ENCODE measurements at places on chromosomes 2 and 18. TPM values are rescaled to one million over a fixed set of nuclear protein-coding genes. Genes with fewer than 3 reads are reported as not detected.

GRCh38 chr18:53991805-53992204 is 232.7 kb downstream of the MBD2 start:
- no peak for DNase-seq

GRCh38 chr2:232871418-232871834 is 1.4 kb downstream of the SNORC start:
- no peak for DNase-seq

- DNase-seq, result no peak
Measured at GRCh38 chr2:28490558-28490957, 5.3 kb upstream of the PLB1 start.

DNA sequence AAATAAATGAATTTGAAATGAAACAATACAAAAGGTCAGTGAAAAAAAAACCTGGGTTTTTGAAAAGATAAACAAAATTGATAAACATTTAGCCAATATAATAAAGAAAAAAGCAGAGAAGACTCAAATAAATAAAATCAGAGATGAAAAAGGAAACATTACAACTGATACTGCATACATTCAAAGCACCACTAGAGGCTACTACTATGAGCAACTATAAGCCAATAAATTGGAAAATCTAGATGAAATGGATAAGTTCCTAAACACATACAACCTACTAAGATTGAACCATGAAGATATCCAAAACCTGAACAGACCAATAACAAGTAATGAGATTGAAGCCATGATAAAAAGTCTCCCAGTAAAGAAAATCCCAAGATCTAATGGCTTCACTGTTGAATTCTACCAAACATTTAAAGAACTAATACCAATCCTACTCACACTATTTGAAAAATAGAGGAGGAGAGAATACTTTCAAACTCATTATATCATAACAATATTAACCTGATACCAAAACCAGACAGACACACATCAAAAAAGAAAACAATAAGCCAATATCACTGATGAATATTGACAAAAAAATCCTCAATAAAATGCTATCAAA is 80.8 kb upstream of the CERS6 start:
- no peak for DNase-seq

- no peak for DNase-seq
Measured at GRCh38 chr2:26801328-26801727, 15.5 kb downstream of the CENPA start.

GRCh38 chr2:127196998-127197397 is 23.1 kb downstream of the CYP27C1 start:
- no peak for DNase-seq

GRCh38 chr2:42724886-42725285 is 39.0 kb downstream of the OXER1 start:
- no peak for DNase-seq

DNA sequence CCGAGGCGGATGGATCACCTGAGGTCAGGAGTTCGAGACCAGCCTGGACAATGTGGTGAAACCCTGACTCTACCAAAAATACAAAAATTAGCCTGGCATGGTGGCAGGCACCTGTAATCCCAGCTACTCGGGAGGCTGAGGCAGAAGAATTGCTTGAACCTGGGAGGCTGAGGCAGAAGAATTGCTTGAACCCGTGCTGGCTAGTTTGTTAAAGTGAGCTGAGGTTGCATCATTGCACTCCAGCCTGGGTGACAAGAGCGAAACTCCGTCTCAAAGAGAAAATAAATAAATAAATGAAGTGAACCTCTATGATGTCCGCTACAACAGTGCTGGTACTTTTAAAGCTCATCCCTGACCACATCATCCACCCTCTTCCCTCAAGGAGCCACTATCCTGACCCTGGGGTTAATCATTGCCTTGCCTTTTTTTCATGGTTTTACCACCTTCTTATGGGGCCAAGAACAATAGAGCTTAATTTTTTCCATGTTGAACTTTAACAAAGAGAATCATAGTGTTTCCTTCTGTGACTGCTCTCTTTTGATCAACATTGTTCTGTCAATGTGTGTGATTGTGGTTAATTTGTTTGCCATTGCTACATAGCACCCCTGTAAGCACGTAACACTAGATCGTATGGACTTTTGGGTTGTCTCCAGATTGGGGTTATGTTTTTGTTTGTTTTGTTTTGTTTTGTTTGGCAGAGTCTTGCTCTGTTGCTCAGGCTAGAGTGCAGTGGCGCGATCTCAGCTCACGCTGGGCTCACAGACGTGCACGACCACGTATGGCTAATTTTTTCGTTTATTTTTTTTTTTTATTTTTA is 17.1 kb upstream of the ATRAID start:
- DNase-seq, result no peak

DNA sequence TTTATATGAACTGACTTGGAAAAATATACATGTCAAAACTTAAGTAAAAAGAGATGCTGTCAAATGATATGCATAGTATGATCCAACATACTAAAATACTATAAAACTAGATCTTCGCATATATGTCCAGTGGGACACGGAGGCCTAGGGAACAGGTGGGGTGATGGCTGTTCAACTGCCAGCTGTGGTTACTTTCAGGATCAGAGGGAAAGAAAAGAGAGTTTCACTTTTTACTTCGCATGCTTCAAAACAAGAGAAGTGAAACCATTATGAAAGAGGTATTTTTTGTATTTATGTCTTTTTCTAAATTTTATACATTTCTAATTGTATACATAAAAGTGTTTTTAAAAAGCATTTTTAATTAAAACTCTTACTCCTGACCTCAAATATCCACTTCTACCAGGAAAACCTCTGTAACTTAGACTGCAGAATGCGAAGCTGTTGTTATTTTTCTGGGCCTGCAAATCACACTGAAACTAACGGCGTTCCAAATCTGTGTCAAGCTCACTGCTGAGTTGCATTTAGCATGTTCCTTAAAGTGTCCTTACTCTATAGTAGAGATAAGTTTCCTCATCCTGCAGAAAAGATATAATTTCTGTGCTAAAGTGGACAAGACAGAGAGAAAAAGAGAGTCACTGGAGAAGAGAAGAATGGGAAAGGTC is 97.8 kb upstream of the SLC35G4 start:
- DNase-seq, result no peak

DNA sequence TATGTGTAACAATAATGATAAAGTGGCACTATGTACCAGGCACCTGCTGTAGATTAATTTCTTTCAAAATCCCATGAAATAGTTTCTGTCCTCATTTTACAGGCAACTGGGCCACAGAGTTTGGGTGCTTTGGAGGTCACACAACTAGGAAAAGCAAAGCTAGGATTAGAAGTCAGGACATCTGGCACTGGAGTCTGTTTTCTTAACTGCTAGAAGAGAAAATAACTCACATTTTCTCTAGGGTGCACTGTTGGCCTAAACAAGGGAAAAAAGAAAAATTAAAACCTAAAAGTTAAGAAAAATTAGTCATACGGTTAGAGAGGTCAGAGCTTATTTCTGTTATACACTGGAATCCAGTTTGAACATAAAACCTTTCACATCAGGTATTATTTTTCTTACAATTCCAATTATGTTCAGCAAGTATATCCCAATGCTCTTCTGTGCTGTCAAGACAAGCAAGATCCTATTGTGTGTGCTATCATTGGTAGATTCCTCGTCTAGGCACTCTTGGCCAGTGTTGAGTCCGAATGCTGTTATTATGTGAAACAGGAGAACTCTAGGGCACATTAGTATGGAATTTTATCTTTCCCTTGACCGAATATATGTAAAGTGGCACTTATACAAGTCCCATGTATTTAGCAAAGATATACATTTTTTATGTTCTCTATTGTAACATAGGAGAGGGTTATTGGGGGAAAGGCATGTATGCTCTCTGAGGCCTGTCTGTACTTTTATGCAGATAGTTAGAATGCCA is 1.5 kb upstream of the OSGEPL1 start:
- DNase-seq, result peak; percentile 46

- DNase-seq, result no peak
Measured at GRCh38 chr2:77629539-77629938, 107.4 kb upstream of the LRRTM4 start.

GRCh38 chr18:63105636-63106316 is 213.8 kb downstream of the BCL2 start:
- no peak for DNase-seq

DNA sequence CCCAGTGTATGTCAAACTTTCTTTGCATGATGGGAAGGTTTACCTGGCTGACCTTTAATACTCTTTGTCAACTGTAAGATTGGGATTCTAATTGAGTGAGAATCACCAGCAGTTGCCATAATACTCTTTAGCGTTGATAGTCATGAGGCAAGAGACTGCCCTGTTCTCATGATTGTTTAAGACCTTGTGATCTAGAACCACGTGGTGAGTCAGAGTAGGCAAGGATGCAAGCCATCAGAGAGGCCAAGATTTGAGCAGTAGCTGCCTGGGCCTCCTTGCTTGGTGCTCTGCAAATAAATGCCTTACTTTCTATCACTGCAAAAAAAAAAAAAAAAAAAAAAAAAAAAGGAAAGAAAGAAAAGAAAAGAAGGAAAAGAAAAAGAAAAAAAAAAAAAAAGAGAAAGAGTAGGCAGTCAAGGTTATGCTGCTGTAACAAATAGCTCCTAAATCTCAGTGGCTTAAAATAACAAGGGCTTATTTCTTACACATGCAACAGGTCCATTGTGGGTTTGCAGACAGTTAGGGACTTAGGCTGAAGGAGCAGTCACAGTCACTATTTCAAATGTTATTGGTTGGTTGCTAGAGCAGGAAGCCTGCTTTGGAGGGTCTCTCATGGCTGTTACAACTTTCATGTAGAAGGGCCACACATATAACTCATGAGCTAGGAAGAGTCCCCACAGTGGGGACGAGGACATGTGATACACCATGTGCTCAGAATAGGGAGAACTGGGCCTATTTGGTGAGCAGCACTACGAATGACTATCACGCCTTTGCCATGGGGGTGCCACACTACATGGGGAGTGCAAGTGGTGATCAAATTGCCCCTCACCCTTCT is 21.7 kb downstream of the IL1R2 start:
- no peak for DNase-seq

GRCh38 chr2:144325086-144325485 is 194.8 kb downstream of the ZEB2 start:
- DNase-seq, result no peak

DNA sequence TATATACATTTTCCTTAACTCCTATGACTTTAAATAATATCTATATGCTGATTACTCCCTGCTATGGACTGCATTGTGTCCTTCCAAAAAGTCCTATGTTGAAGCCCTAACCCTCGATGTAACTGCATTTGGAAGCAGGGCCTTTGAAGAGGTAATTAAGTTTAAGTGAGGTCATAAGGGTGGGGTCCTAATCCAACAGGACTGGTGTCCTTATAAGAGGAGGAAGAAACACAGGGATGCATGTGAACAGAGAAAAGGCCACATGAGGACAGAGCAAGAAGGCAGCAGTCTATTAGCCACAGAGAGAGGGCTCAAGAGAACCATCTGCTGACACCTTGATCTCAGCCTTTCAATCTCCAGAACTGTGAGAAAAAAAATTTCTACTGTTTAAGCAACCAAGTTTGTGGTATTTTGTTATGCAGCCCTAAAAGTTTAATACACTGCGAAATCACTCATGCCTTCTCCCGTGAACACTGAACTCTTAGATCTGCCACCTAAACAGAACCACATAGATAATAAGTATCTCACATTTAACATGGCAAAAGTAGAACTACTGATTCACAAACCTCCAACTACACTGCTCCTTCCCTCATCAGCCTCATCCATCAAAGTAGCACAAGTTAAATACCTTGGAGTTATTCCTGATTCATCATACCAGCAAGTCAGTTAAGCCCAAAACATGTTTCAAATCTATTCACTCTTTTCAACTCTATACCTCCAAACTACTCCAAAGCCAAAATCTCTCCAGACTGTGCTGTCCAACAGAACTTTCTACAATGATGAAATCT is 65.4 kb downstream of the HIBCH start:
- peak; percentile 1 for DNase-seq

GRCh38 chr18:76430636-76431035 is 64.4 kb downstream of the ZNF516 start:
- peak; percentile 43 for DNase-seq

- DNase-seq, result no peak
Measured at GRCh38 chr18:79259218-79259617, 136.5 kb upstream of the NFATC1 start.

DNA sequence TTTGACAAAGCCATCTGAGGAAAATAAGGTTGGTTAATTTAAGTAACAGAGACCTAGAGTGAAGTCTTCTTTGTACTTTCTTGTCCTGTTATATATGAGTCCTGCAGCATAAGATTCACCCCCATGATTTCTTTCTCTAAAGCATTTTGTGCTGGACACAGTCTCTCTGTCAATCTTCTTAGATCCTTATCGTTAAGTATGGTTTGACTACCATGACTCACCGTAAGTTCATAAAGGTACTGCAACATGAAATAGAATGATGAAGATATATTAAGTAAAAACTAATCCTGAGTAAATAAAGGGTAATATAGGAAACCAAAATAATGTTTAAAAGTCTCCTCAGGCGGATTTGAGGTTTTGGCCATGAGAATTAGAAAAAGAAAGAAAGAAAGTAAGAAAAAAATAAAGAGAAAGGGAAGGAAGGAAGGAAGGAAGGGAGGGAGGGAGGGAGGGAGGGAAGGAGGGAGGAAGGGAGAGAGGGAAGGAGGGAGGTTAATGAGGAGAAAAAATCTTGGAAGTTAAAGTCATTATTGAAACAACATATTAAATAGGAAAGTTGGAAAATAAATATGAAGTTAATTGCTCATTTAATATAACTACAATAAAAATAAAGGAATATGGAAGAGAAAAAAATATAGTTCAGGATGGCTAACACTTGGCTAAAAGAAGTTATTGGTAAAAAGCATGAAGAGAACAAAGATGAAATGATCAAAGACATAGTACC is 980.3 kb upstream of the CDH2 start:
- DNase-seq, result no peak

DNA sequence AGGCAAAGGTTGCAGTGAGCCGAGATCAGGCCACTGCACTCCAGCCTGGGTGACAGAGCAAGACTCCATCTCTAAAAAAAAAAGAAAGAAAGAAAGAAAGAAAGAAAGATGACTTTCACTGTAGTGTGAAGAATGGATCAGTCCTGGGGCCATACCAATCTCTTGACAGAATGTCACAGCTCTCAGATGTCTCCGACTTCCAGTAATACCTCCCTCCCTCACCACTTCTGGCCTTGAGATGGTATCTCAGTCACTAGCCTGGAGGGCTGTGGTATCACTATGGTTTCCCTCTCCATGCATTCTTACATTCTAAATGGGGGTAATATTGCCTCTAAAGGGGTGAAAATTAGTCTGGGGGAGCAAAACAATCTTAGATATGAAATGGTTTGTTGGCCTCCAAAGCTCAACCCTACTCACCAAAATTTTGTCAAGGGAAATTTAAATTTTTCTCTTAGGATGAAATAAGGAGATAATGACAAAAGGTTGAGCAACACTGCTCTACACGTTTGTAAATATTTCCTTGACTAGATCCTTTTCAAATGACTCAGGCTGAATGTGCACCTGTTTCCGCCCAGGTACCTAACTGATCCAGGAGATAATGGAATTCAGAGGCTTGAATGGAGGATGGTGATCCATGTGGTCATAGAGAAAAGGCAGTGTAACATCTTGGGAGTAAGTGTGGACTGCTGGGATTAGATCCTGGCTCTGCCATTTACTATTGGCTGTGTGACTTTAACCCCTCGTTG is 19.9 kb upstream of the SPRED2 start:
- DNase-seq, result no peak

GRCh38 chr2:13524492-13524891 is 807.8 kb downstream of the TRIB2 start:
- no peak for DNase-seq

The SLC11A1 gene
- polyA plus RNA-seq, result 0.07 TPM

The LINC00305 gene
- not detected for polyA plus RNA-seq

The ACTR2 gene
- polyA plus RNA-seq, result 98.9 TPM

The COL5A2 gene
- polyA plus RNA-seq, result 155 TPM

The KIAA2012 gene
- 0.04 TPM for polyA plus RNA-seq

The SPP2 gene
- not detected for polyA plus RNA-seq

The PTH2R gene
- polyA plus RNA-seq, result not detected

The SOWAHC gene
- polyA plus RNA-seq, result 3.2 TPM

The KCNK3 gene
- 0.03 TPM for polyA plus RNA-seq

The RAB6C gene
- not detected for polyA plus RNA-seq

The MFF gene
- 61.0 TPM for polyA plus RNA-seq

The CDH2 gene
- 53.3 TPM for polyA plus RNA-seq
